ENCODE measurements at places on chromosomes 5 and 9. TPM values are rescaled to one million over a fixed set of nuclear protein-coding genes. Genes with fewer than 3 reads are reported as not detected.

MLANA gene
- total RNA-seq = not detected

GRCh38 chr9:78821126-78821822, 524.3 kb downstream of the PSAT1 start:
- no peak overlapping the region for H3K27ac ChIP-seq
- H3K4me3 ChIP-seq = no peak overlapping the region
- no peaks in the 10 kb centered on the region for H3K27me3 ChIP-seq
- peak; percentile 5 for DNase-seq
- no peaks in the 10 kb centered on the region for H3K36me3 ChIP-seq

PCDHB15 gene
- 0.07 TPM for total RNA-seq

PCDHA10 gene
- total RNA-seq = not detected

- H3K4me3 ChIP-seq = no peak overlapping the region
- peaks cover 22% of the 10 kb centered on the region for H3K4me1 ChIP-seq
- peaks cover 41% of the 10 kb centered on the region for H3K27me3 ChIP-seq
- H3K27ac ChIP-seq = no peak overlapping the region
- DNase-seq = no peak
- no peaks in the 10 kb centered on the region for H3K36me3 ChIP-seq
Measured at GRCh38 chr5:141840826-141841360, 37.3 kb downstream of the PCDH1 start.

DNA sequence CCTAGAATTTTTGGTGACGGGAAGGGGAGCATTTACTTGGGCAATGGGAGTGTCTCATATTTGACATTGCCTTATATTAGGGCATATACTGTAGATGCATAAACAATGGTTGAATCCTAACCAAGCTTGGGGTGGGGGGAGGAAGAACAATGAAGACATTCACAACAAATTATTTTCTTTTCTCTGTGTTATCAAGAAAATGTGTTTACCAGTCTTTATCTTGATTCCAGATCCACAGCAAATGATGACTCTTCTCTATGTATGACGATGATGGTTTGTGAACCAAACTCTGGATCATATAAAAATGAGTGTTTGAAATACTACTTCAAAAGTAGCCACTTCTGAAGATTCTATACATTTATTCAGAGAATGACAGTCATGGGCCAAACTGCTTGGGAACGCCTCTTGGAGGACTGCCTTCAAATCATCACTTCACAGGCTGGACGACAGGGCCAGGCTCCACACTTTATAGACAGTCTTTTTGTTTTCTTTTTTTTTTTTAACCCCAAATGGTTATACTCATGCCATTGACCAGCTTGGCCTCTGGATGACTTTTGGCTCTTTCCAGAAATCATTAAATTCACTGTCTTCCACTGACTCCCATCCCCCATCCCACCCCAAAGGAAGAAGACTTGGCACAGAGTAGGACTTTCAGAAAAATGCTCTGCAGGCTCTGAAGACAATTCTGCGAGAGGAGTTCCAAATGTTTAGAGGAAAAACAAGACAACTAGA, 123.8 kb upstream of the LIFR start:
- no peaks in the 10 kb centered on the region for H3K36me3 ChIP-seq
- no peak for DNase-seq
- no peak overlapping the region for H3K4me3 ChIP-seq
- no peaks in the 10 kb centered on the region for H3K4me1 ChIP-seq
- H3K27me3 ChIP-seq = no peaks in the 10 kb centered on the region
- no peak overlapping the region for H3K27ac ChIP-seq

GRCh38 chr9:94082553-94082952, 1.7 kb upstream of the PTPDC1 start:
- H3K27me3 ChIP-seq = no peaks in the 10 kb centered on the region
- H3K36me3 ChIP-seq = 0 out of 3 replicates have a peak, but pooled peaks cover 2% of the 10 kb centered on the region
- peak overlapping the region; percentile 36 for H3K27ac ChIP-seq
- no peak for DNase-seq
- no peak overlapping the region for H3K4me3 ChIP-seq
- H3K4me1 ChIP-seq = peaks cover 20% of the 10 kb centered on the region

- H3K36me3 ChIP-seq = no peaks in the 10 kb centered on the region
- no peak overlapping the region for H3K4me3 ChIP-seq
- no peaks in the 10 kb centered on the region for H3K27me3 ChIP-seq
- no peak for DNase-seq
- no peaks in the 10 kb centered on the region for H3K4me1 ChIP-seq
Measured at GRCh38 chr9:5644501-5644900, 15.6 kb downstream of the RIC1 start.

- H3K27ac ChIP-seq = no peak overlapping the region
- no peak overlapping the region for H3K4me3 ChIP-seq
- H3K4me1 ChIP-seq = no peaks in the 10 kb centered on the region
- no peaks in the 10 kb centered on the region for H3K27me3 ChIP-seq
- no peak for DNase-seq
Measured at GRCh38 chr5:30051976-30052375, 1141.5 kb upstream of the CDH6 start.

GRCh38 chr5:180494510-180495181, 467 bp downstream of the CNOT6 start:
- H3K27me3 ChIP-seq = no peaks in the 10 kb centered on the region
- DNase-seq = peak; percentile 76
- peaks cover 26% of the 10 kb centered on the region for H3K4me1 ChIP-seq
